Activated CD4-positive, alpha-beta T cell treated with anti-CD3 and anti-CD28 coated beads, Interleukin-2, amount 50 U/mL, for 48 hours (primary cell): ENCODE measurements at places on chromosomes 2 and 18.
A peak's percentile ranks its signal among the peaks of the same experiment; 100 is the strongest.

DNA sequence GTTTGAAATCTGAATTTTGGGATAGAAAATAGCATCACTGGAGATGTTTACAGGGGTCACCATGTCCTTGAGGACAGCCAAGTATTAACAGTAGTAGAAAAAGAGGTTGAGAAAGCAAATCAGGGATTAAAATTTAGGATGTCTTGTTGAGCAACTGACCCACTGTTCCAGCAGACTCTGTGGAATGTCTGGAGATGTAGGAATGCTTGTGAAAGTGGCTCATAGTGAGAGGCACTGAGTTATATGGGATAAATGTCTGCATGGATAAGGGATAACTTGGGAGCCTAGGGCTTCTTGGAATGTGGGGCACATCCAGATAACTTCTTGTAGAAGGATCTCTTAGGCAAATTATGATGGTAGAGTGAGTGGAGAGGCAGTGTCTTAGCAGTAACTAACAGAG lies 495.0 kb downstream of the TMX3 start:
- no peak for DNase-seq

DNA sequence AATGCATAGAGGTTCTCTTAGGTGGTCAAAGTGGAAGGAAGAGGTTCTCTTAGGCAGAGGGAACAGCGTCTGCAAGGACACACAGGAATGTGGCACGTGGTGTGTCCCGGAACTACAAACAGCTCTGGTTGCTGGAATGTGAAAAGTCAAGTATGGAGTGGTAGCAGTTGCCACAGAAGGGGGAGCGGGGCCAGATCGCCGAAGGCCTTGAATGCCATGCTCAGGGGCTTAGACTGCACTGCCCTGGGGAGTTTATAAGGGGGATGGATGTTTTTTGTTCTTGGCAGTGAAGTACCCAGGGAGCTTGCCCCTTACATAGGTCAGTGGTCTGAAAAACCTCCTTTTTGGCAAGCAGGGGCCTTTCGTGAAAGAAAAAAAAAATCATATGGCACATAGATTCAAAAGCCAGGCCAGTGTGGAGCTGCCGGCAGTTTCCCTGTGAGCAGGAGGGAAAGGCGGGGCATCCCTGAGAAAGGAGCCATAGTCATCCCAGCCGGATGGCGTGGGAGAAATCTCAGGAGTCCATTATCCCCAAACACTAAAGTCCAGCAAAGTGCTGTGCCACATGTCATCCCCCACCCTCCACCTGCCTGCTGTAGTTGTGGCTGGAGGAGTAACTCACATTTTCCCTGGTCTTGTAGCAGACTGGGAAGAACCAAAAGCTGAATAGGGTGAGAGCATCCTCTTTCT lies 45.4 kb downstream of the GORASP2 start:
- DNase-seq = no peak

DNA sequence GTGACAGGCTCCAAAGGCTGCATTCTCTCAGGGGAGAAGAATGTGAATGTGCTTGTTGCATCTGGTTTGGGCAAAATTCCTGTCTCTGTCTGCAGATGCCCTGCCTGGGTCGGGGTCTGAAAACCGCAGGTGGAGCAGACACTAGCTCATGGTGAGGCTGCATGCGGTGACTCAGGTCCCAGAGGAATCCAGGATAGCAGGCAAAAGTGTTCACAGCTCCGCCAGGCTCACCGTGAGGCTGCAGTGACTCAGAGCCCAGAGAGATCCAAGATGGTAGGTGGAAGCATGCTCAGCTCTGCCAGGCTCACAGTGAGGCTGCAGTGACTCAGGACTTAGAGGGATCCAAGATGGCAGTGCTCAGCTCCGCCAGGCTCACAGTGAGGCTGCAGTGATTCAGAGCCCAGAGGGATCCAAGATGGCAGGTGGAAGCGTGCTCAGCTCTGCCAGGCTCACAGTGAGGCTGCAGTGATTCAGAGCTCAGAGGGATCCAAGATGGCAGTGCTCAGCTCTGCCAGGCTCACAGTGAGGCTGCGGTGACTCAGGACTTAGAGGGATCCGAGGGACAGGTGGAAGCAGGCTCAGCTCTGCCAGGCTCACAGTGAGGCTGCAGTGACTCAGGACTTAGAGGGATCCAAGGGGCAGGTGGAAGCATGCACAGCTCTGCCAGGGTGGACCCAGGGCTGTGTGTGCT lies 200.5 kb downstream of the ACKR3 start:
- no peak for DNase-seq

- no peak for DNase-seq
Observed at GRCh38 chr18:23355206-23355605, 97.9 kb upstream of the RIOK3 start.

- no peak for DNase-seq
Observed at GRCh38 chr18:63111671-63112402, 207.7 kb downstream of the BCL2 start.

- peak; percentile 65 for DNase-seq
Observed at GRCh38 chr2:203804070-203804469, 63.5 kb upstream of the CTLA4 start.

DNA sequence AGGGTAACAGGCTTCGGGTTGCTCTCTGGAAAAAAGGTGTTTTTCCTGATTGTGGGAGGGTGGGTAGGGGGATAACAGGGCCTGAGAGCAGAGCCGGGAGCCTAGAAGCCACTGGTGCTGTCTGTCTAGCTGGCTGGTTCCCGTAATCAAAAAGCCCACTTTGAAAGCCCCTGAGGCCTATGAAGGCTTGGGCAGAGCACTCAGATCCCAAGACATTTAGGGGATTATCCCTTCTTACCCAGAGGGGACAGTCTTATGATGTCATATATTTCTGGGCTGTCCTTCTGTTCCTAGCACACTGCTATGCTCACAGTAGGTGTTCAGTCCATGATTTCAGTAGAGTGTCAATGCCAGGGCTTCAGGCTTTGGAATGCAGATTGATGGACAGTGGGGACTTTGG lies 45.1 kb downstream of the CELF4 start:
- no peak for DNase-seq

- DNase-seq = no peak
Observed at GRCh38 chr18:8721094-8721669, 15.8 kb downstream of the MTCL1 start.

DNA sequence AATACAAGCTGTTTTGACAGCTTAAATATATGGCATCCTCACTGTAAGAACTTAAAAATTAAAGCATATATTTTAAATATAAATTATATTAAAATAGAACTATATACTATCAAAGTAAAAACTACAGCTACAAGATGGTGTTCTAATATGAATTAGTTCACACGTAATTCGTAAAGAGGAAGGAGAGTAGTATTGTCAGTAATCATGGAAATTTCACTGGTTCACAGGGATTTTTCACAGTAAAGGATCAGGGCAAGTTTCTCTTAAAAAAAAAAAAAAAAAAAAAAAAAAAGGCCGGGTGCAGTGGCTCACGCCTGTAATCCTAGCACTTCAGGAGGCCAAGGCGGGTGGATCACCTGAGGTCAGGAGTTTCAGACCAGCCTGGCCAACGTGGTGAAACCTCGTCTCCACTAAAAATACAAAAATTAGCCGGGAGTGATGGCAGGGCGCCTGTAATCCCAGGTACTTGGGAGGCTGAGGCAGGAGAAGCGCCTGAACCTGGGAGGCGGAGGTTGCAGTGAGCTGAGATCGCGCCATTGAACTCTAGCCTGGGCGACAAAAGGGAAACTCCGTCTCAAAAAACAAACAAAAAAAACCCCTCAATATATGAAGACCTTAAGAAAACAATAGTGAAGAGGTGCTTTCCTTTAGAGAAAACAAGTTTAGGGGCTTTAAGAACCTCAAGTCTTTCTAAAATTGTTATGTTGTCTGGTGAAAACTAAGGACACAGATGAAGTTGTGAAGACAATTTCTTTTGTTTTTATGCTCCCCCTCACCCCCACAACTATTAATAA lies 32.5 kb downstream of the PNO1 start:
- no peak for DNase-seq

GRCh38 chr2:128577141-128577930 lies 258.7 kb upstream of the HS6ST1 start:
- DNase-seq = no peak

DNA sequence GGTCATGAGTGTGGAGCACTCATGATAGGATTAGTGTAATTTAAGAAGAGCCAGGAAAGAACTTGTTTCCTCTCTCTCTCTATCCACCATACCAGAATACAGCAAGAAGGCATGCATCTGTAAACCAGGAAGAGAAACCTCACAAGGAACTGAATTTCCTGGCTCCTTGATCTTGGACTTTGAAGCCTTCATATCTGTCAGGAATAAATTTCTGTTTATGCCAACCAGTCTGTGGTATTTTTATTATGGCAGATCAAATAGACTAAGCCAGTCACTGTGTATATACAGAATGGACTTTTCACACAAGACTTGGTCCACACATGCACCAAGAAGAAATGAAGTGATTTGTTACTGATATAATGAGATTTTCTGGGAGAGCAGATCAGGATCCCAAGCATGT lies 930.1 kb upstream of the TMEFF2 start:
- DNase-seq = no peak

GRCh38 chr2:70717431-70718038 lies 50.5 kb downstream of the ADD2 start:
- DNase-seq = no peak

- peak; percentile 26 for DNase-seq
Observed at GRCh38 chr2:227862227-227862740, 9.1 kb upstream of the DAW1 start.

DNA sequence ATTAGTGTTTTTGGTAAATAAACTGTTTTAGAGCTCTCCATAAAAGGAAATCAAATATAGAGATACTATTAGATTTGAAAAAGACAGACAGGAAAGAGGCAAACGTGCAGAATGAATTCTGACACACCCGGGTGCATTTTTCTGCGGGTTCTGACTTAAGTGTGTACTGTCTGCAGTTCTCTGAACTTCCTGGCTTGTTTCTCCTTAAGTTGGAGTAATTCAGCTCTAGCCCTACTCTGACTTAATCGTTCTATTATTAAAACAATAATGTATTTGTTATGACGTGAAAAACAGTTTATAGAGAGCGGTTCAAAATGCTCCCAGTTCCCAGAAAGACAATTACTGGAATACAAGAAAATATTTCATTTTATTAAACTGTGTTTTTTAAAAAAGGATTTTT lies 305.9 kb downstream of the ARHGAP15 start:
- DNase-seq = no peak

DNA sequence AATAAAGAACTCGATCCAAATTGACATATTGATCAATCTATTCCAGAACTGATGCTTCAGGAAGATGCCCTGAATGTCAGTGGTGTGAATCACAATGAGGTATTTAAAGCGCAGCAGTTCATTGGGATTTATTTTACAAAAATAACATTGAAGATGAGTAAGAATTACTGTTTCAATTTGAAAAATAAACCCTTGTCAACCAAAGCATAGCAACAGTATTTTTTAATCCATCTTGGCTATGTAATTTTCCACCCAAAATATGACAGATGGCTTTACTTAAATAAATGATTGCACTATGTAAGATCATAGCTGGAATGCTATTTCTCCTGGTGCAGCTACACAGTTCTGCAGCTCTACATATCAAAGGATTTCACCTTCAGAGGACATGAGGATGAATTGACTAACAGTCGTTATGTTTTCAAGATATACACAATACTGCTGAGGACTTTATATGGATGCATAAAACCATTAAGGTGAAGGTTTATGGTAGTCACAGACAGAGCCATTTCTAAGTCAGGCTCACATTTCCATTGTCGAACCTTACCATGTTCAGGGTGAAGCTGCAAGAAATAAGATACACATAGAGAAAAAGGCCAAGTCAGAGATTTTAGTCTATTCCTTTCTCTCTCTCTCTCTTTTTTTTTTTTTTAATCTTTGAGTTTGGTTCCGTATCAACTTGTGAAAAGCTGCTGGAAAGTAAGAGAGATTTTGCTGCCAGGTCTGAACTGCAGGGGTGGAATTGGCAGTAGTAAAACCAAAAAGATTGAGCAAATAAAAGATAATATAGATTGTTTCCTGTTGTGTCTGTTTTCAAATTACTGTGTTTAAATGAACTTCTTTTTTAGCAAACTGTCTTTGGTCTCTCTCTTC lies 398.0 kb upstream of the CDH20 start:
- DNase-seq = no peak

GRCh38 chr2:237431837-237432236 lies 17.9 kb upstream of the COL6A3 start:
- no peak for DNase-seq

GRCh38 chr2:12277241-12278034 lies 439.3 kb upstream of the TRIB2 start:
- no peak for DNase-seq

GRCh38 chr2:236692937-236693336 lies 123.3 kb downstream of the ACKR3 start:
- no peak for DNase-seq

DNA sequence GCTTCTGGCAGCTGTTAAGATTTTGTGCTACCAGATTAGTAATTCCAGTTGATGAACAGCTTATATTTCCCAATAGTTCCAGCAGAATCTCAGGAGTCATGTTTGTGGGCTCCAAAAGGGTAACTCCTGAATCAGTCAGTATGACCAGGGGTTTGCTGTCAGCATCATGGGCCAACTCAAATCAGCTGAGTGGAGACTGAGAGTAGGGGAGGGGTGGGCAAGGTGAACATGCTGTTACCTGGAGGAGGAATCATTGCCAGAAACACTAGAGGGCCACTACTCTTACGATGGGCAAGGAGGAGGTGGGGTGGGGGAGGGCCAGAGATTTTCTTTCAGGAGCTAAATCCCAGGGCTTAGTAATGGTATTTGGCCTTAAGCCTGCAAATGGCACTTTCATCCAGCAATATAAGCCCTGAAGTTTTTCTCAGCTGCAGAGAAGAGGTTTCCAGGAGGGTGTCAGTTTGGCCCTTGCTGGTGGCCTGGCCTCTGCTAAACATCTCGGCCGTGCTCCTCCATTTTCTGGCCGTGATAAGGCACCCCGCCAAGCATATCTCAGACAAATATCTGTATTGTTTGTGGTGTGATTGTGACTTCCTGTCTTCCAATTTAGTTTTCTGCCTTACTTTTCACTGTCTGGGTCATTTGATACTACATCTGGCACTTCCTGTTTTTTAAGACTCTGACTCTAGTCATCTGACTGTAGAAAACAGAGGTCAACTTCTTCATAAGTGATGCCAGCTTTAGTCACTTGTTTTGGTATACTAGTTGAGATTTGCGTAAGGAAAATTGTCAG lies 120.5 kb upstream of the CXCR4 start:
- peak; percentile 46 for DNase-seq

DNA sequence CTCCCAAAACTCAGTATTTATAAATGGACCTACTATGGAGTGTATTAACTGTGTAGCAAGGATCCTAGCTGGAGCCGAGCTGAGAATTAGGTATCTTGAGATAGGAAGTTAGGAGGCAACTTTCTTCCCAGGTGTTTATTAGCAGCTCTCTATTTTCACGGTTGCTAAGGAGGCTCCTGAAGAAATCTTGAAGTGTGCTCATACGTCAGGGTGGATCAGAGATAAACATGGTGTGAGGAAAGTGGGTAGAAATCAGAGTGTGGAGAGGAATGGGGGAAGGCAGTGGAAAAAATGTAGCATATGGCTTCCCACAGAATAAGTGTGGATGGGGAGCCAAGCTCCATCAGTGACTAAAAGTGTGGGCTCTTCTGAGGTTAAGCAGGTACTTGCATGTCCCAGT lies 104.3 kb downstream of the ABCA12 start:
- DNase-seq = no peak

GRCh38 chr2:69801745-69802290 lies 27.6 kb upstream of the GMCL1 start:
- DNase-seq = no peak

- no peak for DNase-seq
Observed at GRCh38 chr2:236862961-236863728, 222.5 kb upstream of the COPS8 start.
